Ecto neural progenitor cell (in vitro differentiated cells): ENCODE measurements at places on chromosomes 1 and 21.

GRCh38 chr1:84020151-84020550 is 21.2 kb upstream of the TTLL7 start:
- DNase-seq = no peak

GRCh38 chr1:15803380-15803779 is 4.1 kb downstream of the UQCRHL start:
- peak; percentile 58 for DNase-seq

GRCh38 chr1:232952514-232953499 is 2.4 kb downstream of the NTPCR start:
- DNase-seq = peak; percentile 65

- DNase-seq = no peak
Measured at GRCh38 chr1:198088360-198089071, 68.3 kb upstream of the NEK7 start.

GRCh38 chr21:14712121-14712715 is 166.1 kb upstream of the SAMSN1 start:
- no peak for DNase-seq

- DNase-seq = no peak
Measured at GRCh38 chr1:240027059-240027462, 64.6 kb upstream of the FMN2 start.

DNA sequence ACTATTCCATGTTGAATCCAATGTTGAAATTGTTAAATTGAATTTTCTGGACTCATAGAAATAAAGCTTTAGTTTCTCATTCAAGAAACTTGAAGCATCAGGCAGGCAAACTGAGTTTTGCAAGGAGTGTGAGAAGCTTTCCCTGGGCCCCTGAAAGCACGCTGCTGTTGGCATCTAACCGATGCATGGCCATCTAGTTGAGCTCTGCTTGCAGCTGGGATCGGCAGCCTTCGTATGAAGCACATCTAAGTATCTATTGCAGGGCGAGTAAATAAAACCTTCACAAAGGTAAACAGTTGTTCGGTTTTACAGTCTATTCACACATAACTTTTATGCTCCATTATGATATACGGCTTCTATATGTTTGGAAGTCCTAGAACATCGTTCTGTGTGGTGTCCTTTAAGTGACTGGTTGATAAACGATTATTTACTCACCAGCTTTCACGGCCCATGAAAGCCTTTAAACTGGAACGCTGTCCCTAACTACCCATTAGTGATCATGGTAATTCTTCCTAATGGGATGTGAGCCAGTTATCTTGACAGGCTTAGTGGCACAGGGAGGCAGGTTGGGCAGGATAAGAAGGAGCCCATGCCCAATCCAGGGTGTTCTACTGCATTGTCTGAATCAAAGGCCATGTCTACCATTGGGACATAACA is 71.7 kb downstream of the SEC16B start:
- DNase-seq = no peak

DNA sequence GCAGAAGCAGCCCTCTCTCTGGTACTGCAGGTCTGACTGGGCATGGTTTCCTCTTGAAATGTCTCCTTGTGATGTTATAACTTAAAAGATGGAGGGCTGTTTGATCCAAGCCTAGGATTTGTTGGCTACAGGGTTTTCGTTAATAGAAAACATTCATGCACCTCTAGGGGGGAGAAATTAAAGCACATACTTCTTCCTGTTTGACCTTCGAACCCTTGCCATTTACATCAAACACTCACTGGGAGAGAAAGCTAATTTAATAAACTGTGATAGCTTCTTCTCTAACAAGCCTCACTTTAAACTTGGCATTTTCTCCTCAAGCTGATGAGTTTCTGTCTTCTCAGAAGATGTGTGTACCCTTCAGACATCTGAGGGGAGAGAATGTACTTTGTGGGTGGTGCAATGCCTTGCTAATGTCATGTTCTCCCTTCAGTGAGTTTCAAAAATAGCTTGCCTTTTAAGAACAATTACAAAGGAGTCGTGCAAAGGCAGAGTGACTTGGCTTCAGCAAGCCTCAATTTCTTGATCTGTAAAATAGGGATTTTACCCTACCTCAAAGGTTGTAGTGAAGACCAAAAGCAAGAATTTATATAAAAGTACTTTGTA is 20.4 kb downstream of the CACHD1 start:
- DNase-seq = no peak

- no peak for DNase-seq
Measured at GRCh38 chr1:114488739-114489138, 22.3 kb downstream of the TRIM33 start.

GRCh38 chr1:25467193-25467592 is 36.5 kb downstream of the MACO1 start:
- DNase-seq = no peak

- DNase-seq = no peak
Measured at GRCh38 chr1:41698916-41699860, 214.7 kb upstream of the EDN2 start.

DNA sequence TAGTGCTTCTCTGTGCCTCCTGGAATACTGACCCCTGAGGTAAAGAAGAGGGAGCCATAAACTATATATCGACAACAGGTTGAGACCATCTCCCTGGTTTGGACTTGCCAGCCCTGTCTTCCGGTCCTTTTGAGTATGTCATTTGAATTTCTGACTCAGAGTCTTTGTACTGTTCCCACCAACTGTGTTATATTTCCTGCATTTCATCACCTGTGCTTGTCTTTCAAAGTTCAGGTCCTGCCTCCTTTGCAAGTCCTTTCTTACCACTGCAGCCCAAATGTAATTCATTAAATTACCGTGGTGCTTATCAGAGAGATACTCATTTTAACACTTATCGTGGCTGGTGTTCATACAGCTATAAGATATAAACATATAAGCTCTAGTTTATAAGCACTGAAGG is 10.7 kb downstream of the AK5 start:
- DNase-seq = no peak

DNA sequence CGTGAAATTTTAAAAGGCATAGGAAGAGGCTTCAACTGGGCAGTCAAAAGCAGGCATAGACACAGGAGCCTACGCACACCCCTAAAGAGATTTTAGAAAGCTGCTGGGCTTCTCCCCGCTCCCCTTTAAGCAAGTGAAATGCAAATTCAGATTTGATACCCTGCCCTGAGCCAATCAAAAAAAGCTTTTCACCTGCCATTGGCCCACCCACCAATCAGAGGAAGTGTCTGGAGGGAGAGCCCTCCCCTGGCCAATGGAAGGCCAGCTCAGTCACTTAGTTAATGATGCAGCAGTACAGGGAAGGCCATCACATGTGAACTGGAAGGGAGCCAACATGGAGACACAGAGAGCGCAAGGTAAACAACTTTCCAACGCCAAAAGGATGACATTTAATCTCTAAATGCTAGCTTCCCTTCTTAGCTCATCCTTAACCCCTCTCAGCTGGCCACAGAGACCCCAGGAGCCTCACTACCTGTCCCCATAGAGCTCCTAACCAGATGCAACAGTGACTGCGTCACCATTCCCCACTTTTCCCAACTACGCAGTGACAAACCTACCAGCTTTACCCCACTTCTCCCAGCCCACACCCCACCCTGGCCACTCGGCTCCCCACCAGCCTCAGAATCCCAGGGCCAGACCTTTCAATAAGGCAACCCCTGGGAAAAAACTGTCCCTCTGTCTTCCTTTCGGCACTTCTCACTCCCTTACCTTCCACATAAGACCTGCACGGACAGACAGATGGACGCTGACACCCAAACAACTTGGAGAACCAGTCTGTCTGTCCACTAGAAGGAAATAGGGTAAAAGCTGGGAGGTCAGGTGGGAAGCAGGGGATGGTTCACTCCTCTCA is 71.0 kb downstream of the CD46 start:
- DNase-seq = no peak

DNA sequence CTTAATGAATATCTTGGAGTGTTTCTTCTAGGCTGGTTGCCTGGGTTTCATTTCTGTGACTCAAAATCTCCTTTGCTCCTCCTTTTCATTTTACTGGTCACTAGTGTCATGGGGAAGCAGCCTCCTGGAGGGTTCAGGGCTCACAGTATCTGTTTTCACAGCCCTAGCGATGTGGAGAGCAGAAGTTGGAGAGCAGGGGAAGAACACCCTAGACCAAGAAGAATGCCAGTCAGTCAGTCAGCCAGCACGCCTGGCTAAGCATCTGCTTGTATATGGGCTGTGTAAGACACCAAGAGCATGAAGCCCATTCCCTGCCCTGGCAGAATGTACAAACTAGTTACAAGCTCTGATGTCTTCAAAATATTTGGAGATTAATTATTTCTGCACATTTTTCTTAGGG is 7.9 kb downstream of the RXRG start:
- no peak for DNase-seq

GRCh38 chr1:206415942-206416341 is 54.3 kb upstream of the IKBKE start:
- no peak for DNase-seq

DNA sequence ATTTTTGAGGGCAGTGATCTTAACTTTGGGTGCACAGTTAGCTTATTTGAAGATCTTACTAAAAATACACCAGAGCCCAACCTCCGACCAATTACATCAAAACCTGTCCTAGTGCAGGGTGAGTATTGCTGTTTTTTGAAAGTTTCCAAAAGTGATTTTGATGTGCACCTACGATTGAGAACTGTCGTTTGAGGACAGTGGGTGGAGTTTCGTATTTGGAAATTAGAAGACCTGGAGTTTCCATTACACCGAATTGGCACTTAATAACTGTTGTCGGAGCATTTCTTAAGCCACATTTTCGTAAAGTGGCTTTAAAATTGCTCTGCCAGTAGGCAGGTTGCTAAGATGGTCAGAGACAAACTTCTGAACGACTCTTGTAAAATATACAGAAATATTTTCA is 1.1 kb downstream of the SOD1 start:
- DNase-seq = no peak

DNA sequence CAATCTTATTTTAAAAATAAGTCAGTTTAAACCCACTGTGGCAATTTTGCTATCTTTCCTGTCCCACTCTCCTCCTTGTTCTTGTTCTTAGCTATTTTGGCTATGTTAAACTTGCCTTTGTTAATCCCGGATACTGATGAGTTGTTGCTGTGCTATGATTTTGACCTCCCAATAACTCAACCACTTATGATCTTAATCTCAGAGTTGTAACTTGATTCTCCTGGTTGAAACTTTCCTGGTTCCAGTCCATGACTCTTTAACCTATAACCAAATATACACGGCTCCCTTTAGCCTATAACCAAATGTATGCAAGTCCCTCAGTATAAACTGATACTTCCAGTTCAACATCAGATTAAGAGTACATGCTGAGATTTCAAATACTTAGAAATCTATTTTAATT is 15.6 kb upstream of the ACADM start:
- no peak for DNase-seq

GRCh38 chr1:170623171-170623570 is 40.8 kb upstream of the PRRX1 start:
- DNase-seq = no peak

GRCh38 chr1:186903374-186904136 is 74.8 kb downstream of the PLA2G4A start:
- DNase-seq = no peak

- DNase-seq = no peak
Measured at GRCh38 chr1:6008084-6008415, 15.8 kb upstream of the NPHP4 start.

DNA sequence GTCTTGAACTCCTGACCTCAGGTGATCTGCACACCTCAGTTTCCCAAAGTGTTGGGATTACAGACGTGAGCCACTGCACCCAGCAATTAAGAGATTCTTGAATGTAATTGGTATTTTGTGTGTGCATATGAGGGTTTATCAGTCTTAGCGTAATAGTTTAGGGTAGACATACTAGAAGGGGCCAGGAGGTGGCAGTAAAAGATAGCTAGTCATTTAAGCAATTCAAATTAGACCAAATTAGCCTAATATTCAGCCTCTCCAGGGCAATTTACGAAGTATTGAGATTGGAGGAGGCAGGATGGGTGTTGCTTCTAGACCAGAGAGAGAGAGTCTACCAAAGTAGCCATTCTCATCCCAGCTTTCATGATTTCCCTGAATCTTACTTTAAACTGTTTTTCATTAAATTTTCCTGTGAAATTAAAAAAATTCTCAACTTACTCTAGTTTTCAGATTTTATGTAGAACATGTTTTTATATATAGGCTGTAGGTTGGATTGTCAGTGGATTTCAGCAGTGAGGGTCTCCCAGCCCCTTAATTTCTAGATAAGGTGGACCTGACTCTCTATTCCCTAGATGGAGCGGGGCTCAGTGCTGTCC is 119.7 kb downstream of the HHAT start:
- DNase-seq = no peak

GRCh38 chr1:194104247-194104844 is 917.9 kb upstream of the B3GALT2 start:
- DNase-seq = no peak

GRCh38 chr1:151976858-151977257 is 16.8 kb downstream of the S100A10 start:
- DNase-seq = no peak

- peak; percentile 90 for DNase-seq
Measured at GRCh38 chr1:37255136-37255795, 219.1 kb upstream of the ZC3H12A start.

DNA sequence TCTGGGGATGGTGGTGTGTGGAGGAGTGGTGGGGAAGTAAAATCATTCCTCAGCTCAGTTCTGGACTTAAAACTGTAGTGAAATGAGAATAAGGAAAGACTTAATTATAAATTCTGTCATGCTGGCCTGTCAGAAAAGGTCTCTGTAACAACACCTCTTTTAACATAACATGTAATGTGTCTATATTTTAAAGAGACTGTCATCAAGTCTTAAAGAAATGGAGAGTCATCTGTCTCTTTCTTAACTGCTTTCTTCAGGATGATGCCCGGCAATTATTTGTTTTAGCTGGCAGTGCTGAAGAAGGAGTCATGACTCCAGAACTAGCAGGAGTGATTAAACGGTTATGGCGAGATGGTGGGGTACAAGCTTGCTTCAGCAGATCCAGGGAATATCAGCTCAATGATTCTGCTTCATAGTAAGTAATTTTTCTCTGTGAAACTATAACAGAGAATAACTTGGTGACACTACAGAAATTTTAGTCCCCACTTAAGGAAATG is 30.6 kb downstream of the GNAI3 start:
- no peak for DNase-seq

DNA sequence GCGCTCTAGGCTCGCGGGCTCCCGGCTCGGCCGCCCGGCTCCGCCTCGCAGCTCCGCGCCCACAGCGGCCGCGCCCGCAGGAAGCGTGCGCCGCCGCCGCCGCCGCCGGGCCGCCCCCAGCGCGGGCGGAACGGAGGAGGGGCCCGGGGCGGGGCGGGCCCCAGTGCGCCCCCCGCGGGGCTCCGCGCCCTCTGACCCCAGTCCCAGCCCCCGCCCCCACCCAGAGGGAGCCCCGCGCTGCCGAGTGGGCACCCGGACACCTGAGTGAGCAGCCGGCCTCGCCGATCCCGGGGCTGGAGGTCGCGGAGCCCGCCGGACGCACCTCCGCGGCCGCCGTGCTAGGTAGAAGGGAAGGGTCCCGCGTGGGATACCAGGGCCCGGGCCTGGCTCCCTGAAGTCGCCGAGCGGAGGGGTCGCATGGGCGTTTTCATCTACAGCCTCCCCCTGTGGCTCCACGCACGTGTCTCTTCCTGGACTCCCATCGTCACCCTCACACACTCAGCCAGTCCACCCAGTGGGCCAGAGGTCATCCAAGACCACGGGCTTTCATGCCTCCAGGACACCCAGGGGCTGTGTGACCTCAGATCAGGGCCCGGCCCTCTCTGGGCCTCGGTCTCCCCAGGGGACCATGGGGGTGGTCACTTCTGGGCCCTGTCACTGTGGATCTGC is at the start of gene SDC3:
Gene SDC3, minus strand, starts transcription at position 63 of the 669 bp plus-strand sequence. CDS start 172 bp downstream, outside the sequence.
- peak; percentile 71 for DNase-seq
